ENCODE measurements at places on chromosomes 5 and 9.

DNA sequence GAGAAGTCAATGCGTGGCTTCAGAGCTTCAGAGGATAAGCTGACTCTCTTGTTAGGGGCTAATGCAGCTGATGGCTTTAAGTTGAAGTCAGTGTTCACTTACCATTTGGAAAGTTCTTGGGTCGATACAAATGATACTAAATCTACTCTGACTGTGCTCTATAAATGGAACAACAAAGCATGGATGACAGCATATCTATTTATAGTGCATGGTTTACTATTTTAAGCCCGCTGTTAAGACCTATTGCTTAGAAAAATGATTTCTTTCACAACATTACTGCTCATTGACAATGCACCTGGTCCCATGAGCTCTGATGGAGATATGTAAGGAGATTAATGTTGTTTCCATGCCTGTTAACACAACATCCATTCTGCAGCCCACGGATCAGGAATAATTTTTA, 435.7 kb downstream of the MAT2B start:
- no peak for DNase-seq

GRCh38 chr9:87160148-87161102, 213.1 kb upstream of the GAS1 start:
- DNase-seq = no peak

GRCh38 chr5:43037636-43038495, 2.3 kb downstream of the ANXA2R start:
- no peak for DNase-seq

DNA sequence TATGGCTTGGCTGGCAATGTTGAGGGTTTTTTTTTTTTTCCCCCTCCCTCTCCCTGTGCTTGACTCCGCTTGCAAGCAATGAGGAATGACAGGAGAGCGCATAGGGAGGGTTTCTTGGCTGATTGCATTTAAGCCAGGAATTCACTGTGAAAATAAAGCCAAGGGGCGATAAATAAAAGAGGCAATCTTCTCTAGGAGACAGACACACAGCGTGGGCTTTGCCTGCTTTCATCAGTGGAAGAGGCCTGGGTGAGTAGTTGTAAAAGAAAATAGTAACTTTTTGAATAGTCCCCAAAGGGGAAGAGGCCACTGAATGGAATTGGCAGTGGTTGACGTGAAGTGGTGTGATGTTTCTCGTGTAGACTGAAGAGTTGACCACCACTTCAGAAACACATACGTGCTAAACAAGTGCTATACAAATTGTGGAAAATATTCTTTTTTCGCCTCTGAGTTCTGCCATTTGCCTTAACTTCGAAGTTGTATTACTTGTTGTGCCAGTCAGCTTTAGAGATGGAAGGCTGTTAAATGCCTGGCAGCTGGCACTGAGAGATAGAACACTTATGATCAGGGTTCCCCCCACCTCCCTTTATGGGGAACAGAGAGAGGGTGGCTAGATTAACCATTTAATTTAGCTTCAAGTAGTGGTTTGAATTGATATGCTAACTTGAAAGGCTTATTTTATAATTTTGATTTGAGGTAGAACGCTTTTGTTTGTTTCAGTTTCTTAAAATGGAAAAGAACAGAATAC, 3.0 kb downstream of the ZSWIM6 start:
- DNase-seq = no peak

DNA sequence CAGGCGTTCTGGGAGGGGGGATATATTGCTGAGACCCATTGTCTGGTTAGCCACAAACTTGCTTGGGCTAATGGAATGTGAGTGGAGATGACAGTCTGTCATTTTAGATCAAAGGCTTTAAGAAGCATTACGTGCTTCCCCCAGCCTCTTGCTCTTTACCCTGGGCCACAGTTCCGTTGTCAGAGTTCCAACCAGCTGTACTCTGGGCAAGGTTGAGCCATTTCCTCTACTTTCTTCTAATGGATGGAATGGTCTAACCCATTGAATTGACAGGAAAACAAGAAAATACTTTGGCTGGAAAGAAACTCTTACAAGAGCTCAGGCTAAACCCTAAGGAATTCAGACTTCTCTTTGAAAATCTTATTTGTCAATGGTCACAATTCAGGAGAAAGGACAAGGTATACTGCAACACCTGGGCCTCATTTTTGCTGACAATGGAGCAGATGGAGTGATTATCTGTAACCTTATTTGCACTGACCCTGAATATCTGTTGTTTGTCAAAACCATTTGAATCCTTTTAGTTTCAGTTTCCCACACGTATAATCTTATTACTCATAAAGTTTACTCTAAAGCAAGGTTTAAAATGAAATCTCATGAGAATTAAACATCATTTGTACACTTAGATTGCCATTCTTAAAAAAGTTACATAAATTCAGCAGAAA, 231.4 kb downstream of the PDE4D start:
- DNase-seq = no peak

All from stimulated activated CD8-positive, alpha-beta memory T cell treated with anti-CD3 and anti-CD28 coated beads, Interleukin-2, amount 100 ng/mL, for 48 hours (primary cell).